Esophagus muscularis mucosa (tissue), 4 donors: ENCODE measurements at places on chromosomes 7 and 10.
A peak's percentile ranks its signal among the peaks of the same experiment; 100 is the strongest.

DNA sequence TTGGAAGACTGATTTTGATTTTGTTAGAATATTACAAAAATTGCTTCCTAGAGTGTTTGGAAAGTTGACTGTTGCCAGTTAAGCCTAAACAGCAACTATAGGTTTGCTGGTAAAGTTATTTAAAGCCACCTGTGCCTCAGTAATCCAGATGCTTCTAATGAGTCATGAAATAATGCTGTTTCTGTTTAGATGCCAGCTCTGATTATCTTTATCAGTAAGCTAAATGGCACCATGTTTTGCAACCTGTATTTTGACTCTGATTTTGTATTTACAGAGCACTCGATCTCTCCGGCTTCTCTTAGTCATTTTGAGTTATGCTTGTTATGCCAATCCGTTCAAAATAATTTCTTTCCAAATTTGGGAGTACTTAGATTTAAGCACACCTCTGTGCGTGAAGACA is 366.1 kb downstream of the EXOC4 start:
- DNase-seq, result no peak

- no peak for DNase-seq
Measured at GRCh38 chr7:88218429-88218745, 1.5 kb downstream of the SRI start.

DNA sequence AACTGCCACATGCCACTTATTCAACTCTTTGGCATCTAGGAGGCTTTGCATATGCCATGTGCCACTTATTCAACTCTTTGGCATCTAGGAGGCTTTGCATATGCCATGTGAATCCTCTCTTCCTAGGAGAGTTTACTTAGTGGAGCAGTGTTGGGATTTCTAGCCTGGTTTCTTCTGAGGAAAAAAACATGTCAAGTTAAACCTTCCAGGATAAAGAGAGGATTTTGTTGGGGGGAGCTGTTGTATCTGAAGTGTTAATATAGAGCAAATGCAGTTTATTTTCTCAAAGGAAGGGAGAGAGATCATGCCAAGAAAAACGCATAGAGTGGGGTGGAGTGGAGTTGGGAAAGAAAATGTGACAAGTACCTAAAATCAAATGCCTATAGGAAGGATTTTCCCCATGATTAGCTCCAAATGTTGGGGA is 91.5 kb downstream of the MCU start:
- DNase-seq, result no peak

DNA sequence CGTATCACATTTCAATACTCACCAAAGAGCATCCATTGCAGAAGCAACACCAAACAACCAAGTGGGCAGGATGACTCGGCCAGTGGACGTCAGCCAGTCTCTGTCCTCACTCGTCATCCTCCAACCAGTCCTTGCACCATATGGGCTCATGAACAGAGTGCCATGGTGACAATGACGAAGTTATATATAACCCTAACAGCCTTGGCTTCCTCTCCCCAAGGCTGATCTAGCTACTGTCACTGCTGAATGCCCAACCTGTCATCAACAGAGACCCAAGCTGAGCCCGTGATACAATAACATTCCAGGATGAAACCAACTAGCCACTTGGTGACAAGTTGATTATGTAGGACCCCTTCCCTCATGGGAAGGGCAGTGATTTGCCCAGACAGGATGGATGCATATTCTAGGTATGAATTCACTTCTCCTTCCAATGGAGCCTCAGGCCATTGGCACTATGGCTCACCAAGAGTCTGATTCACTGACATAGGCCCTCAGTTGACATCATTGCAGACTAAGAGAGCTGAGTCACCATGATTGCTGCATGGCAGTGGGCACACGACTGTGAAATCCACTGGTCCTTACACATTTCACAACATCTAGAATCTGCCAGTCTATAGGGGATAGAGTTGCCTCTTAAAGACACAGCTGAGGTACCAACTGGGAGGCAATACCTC is 26.3 kb upstream of the PPIF start:
- DNase-seq, result no peak

DNA sequence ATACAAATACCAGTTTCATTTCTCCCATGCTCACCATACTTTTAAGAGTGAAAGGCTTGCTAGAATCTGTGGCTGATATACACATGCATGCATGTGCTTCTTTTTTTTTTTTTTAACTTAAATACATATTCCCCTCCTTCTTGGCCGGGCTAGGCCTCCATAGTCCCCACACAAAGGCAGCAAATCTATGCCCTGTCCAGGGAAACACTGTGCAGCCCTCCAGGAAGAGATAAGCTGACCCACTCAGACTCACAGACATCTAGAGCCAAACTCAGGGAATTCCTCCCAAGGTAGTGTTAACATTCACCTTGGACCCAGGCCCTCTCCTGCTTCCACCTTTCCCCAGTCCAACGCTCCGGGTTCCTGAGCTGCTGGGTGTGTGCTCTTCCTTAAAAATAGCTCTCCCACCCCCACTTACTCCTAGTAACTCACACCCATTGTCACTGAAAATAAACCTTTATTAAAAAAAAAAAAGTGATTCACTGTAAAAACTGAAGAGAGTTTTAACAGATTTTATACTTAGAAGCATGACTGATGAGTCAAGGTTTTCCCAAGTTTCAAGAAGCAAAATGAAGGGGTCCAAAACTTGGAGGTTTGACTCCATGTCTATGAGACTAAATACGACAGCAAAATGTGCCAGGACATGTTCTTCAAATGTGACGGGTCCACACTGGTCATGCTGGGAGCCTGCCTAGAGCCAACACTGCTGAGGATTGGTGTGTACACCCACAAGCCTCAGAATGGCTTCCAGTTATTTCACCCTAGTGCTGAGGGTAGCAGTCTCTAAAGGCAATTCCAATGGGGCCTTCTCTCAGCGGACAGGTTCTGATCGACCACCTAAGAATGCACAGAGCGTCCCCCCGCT is 159.5 kb downstream of the GLI3 start:
- no peak for DNase-seq

- no peak for DNase-seq
Measured at GRCh38 chr7:94054130-94054529, 50.0 kb upstream of the BET1 start.

GRCh38 chr7:19296617-19297016 is 151.4 kb upstream of the FERD3L start:
- no peak for DNase-seq

DNA sequence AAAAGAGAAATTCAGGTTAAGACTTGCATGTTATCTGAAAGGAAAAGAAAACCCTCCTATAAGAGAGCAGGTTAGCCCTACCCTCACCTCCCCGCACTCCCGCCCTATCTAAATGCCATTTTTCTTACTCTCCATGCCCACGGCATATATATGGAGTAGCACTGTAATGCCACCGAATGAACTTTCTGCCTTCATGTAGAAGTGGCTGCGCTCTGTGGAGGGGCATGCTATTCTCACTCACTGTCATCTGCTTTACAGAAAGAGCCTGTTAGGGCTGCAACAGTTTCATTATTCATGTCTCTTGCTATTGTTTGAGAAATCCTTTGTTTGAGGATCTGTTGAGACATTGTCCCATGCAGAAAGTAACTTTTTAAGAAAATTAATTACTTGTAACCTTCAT is 1190.6 kb downstream of the SORCS1 start:
- no peak for DNase-seq

- DNase-seq, result no peak
Measured at GRCh38 chr7:12066521-12066920, 144.6 kb upstream of the TMEM106B start.

DNA sequence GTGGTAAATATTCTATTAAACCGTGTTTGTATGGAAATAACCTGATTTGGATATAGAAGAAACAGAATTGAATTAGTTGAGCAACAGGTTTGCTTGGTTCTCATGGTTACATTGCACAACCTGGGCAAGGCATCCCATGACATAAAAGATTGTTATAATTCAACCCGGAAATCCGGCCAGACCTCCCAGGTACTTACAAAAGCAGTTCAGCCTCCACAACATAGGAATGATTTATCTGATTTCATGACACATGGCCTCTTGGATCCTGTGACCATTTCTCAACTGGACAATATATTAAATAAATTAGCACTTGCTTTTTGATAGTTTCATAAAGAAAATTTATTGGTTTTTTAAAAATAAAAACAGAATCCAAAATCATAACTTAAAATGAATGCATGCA is 55.1 kb upstream of the PTPN12 start:
- DNase-seq, result no peak

- DNase-seq, result no peak
Measured at GRCh38 chr7:144378651-144379050, 23.4 kb downstream of the ARHGEF5 start.

DNA sequence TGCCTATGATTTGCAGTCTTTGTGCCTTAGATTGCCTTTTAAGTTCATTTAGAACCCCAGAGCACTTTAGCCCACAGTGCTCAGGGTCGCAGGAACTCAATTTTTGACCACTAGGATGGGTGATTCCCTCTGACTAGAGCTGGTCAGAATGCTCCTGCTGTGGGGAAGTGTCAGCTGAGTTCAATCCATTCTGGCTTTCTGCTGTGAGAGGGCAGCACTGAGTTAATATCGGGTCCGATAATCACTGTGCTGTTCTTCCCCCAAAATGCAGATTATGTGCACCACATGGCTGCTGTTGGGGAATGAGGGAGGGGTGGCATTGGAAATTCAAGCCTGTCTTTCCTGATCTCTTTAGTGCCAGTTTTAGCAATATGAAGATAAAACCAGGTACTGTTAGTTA is 886.4 kb downstream of the DNAJB9 start:
- no peak for DNase-seq

GRCh38 chr10:79468841-79469585 is 23.6 kb upstream of the ZCCHC24 start:
- DNase-seq, result no peak

- DNase-seq, result no peak
Measured at GRCh38 chr10:122286867-122287266, 15.8 kb downstream of the BTBD16 start.

GRCh38 chr10:104142081-104142480 is 20.1 kb downstream of the SFR1 start:
- DNase-seq, result no peak

DNA sequence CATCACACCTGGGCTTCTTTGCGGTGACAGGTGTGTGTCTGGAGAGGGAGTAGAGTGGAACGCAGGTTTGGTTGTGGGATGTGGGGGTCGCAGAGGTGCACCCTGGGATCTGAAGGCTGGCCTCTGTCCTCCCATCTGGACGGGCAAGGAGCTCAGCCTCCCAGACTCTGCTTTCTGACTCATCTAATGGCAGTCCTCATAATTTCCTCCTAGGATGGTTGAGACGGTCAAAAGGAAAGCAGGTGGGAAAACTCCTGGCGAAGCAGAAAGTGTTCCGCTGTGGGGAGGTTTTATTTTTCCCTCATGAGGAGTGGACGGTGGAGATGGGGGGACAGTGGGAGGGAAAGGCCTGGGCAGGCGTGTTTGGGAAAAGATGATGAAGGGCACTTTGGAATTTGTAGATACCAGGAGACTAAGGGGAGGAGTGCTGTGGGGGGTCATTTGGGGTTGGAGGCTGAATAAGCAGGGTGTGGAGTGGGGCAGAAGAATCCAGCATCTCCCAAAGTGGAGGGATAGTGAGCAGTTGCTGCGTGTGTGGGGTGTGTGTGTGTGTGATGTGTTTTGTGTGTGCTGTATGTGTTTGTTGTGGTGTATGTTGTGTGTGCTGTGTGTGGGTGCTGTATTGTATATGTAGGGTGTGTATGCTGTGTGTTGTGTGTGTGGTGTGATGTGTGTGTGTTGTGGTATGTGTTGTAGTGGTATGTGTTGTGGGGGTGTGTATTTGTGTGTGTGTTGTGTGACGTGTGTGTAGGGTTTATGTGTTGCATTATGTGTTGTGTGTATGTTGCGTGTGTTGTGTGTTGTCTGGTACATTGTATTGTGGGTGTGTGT is 97.2 kb upstream of the PODXL start:
- DNase-seq, result no peak

DNA sequence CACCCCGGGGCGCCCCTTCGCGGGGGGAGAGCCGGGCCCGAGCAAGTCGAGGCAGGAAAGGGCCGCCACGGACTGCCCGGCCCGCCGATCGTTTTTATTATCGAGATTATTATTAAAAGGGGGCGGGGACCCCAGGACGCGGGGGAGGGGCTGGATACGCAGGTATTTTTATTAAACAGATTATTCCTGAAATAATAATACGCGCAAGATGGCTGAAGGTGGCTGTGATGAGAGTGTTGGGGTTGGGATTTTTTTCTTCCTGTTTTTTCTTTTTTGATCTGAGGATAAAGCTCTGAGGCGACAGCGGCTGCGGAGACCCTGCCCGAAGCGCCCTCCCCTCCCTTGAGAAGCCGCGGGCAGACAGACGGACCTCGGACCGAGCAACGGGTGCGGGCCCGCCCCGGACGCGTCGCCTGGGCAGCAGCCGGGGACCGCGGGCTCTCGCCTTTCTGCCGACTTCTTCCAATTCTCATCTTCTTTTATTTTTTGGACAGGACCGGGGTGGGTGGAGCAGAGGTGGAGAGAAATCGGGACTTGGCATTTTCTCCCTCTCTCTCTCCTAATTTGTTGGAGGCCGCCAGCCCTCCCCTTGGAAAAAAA is 1.4 kb upstream of the TRIM8 start:
- peak; percentile 95 for DNase-seq

- no peak for DNase-seq
Measured at GRCh38 chr10:122126763-122127659, 138.0 kb downstream of the TACC2 start.

DNA sequence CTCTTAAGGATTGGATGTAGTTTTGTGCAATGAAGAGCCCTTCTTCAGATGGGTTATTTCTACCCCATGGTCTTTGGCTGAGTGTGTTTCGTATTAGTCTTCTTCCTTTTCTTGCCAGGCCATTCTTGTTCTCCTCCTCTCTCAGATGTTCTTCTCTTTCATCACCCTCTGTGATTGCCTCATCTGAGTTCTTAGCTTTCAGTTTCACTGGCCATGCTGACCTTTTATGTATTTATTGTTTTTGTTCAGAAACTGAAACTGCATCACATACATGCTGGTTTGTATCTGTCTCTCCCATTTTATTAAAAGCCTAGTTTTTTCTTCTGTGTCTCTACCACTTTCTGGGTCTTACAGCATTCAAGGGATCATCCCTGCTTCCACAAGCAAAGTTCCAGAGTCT is 21.7 kb upstream of the PCGF5 start:
- DNase-seq, result no peak

DNA sequence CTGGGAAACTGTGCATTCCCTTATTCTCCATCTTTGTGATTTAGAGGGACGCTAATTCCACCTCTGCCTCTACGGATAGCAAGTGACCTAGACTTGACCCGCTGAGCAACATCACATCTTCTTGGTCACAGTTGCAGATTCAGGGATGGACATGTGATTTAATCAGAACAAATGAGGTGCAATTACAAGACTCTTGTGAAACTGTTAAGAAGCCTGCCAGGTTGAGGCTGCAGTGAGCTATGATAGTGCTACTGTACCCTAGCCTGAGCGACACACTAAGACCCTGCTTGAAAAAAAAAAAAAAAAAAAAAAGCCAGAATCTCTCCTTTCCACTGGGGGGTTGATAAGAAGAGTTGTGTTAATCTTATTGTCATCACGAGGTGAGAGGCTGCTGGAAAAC is 14.4 kb downstream of the MPLKIP start:
- DNase-seq, result no peak

DNA sequence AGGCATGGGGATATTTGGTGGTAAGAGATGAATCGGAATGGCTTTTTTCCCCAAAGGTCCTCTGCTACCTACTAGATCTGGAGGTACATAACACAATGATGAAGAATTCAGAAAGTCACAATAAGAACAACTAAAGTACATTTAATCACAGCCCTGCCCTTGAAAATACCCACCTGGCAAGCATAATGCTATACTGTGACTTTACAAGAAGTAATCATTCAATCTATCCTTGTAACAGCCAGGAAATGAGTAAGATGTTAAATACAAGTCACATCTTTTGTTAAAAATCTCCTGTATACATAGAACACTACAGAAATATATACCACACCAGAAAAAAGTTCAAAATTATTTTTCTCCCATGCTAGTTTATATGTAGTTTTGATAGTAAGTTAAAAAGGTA is 108.3 kb upstream of the ABCB5 start:
- no peak for DNase-seq

GRCh38 chr7:79823246-79823951 is 311.2 kb upstream of the GNAI1 start:
- no peak for DNase-seq
